ENCODE measurements at places on chromosomes 13 and 19. TPM values are rescaled to one million over a fixed set of nuclear protein-coding genes. Genes with fewer than 3 reads are reported as not detected.

ZNF234 gene
- 1.6 TPM for total RNA-seq

PLEKHF1 gene
- total RNA-seq, result 37.5 TPM

CPB2 gene
- total RNA-seq, result not detected

KLK15 gene
- not detected for total RNA-seq

UPF3A gene
- total RNA-seq, result 31.8 TPM

LILRA5 gene
- total RNA-seq, result 1.5 TPM

BRSK1 gene
- total RNA-seq, result 2.6 TPM

RPS16 gene
- 4,625 TPM for total RNA-seq

OLFM4 gene
- not detected for total RNA-seq

NR1H2 gene
- total RNA-seq, result 265 TPM

MIA gene
- total RNA-seq, result not detected

ZNF575 gene
- total RNA-seq, result 2.6 TPM

DOHH gene
- 4.7 TPM for total RNA-seq

NLRP5 gene
- total RNA-seq, result not detected

DZIP1 gene
- total RNA-seq, result not detected

IGFL3 gene
- total RNA-seq, result not detected

PRODH2 gene
- not detected for total RNA-seq

C19orf81 gene
- not detected for total RNA-seq

TMTC4 gene
- 9.3 TPM for total RNA-seq

BORCS8 gene
- 12.0 TPM for total RNA-seq

NLRP12 gene
- total RNA-seq, result 0.08 TPM

SMG9 gene
- total RNA-seq, result 38.2 TPM

MTIF3 gene
- total RNA-seq, result 13.6 TPM

PLIN3 gene
- total RNA-seq, result 18.2 TPM

PCDH17 gene
- 0.05 TPM for total RNA-seq

CRB3 gene
- total RNA-seq, result 7.9 TPM

SMIM17 gene
- not detected for total RNA-seq

ANKRD24 gene
- 0.60 TPM for total RNA-seq

FGF22 gene
- 0.42 TPM for total RNA-seq

PSG7 gene
- total RNA-seq, result not detected

GAS6 gene
- total RNA-seq, result 0.52 TPM

TCF3 gene
- 51.2 TPM for total RNA-seq

PRSS57 gene
- total RNA-seq, result not detected

OR10H1 gene
- 0.08 TPM for total RNA-seq

ZNF570 gene
- total RNA-seq, result 8.3 TPM

C19orf67 gene
- total RNA-seq, result not detected

PEG3 gene
- total RNA-seq, result 0.06 TPM
